ENCODE measurements at places on chromosomes 6 and 20.

GRCh38 chr6:8110117-8110721 lies 7.9 kb upstream of the EEF1E1 start:
- DNase-seq, result no peak

GRCh38 chr20:21902391-21902790 lies 196.9 kb downstream of the PAX1 start:
- DNase-seq, result no peak

- peak; percentile 69 for DNase-seq
Observed at GRCh38 chr6:36028877-36029324, 1.3 kb downstream of the MAPK14 start.

- DNase-seq, result no peak
Observed at GRCh38 chr20:22802296-22802695, 217.9 kb upstream of the FOXA2 start.

- DNase-seq, result no peak
Observed at GRCh38 chr6:42250274-42250931, 32.7 kb upstream of the MRPS10 start.

- no peak for DNase-seq
Observed at GRCh38 chr6:100952006-100952405, 70.9 kb upstream of the ASCC3 start.

- no peak for DNase-seq
Observed at GRCh38 chr20:5677389-5677788, 72.8 kb upstream of the SHLD1 start.

Measured in CD4-positive, alpha-beta T cell treated with Interleukin-21 for 1 hour (primary cell).